ENCODE measurements at places on chromosomes 13 and 19. TPM values are rescaled to one million over a fixed set of nuclear protein-coding genes. Genes with fewer than 3 reads are reported as not detected.
A peak's percentile ranks its signal among the peaks of the same experiment; 100 is the strongest.

DNA sequence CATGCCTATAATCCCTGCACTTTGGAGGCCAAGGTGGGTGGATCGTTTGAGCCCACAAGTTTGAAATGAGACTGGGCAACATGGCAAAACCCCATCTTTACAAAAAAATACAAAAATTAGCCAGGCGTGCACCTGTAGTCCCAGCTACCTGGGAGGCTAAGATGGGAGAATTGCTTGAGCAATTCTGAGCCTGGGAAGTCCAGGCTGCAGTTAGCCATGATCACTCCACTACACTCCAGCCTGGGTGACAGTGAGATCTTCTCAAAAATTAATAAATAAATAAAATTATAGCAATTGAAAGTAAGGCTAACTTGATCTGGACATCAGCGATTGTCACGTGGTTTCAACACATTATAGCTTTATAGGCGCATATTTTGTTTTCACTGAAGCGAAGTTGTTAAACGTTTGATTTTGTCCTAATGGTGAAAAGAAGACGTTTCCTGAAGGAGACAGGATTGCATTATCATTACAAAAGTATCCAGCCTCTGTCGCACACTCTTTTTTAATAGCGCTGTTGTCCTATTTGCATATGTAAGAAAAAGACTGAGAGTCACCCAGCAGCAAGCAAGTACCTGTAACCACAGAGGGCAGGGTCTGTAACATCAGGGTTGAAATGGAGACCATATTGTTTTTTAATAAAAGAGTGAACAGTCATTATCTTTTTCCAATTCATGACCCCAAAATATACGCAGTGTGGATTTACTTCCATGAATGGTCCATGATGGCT lies 335.7 kb downstream of the DCT start:
- H3K4me1 ChIP-seq: no peaks in the 10 kb centered on the region
- H3K4me3 ChIP-seq: no peak overlapping the region
- no peaks in the 10 kb centered on the region for H3K27me3 ChIP-seq

DNA sequence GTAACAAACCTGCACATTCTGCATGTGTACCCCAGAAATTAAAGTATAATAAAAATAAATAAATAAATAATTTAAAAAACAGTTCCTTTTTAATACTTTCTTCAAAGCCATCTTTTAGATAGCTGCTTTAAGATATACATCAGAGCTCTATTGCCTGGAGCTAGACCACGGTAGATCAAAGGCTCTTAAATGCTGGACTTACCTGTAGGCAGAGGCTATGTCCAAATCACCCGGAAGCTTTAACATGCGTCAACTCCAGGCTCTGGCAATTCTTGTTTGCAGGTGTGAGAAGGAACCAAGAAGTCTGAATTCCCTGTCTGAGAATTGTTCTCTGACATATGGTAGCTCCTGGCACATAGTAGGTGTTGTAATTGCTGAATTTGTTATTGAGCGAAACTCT lies 1.6 kb upstream of the METTL21C start:
- no peak for DNase-seq
- H3K4me3 ChIP-seq: no peak overlapping the region
- peaks cover 40% of the 10 kb centered on the region for H3K27me3 ChIP-seq
- H3K4me1 ChIP-seq: no peaks in the 10 kb centered on the region
- H3K36me3 ChIP-seq: no peaks in the 10 kb centered on the region

- H3K4me1 ChIP-seq: peaks cover 56% of the 10 kb centered on the region
- no peak overlapping the region for H3K4me3 ChIP-seq
- no peaks in the 10 kb centered on the region for H3K36me3 ChIP-seq
- no peaks in the 10 kb centered on the region for H3K27me3 ChIP-seq
Observed at GRCh38 chr13:43362556-43362955, 339.2 kb downstream of the DNAJC15 start.

GRCh38 chr19:52963247-52963618 lies 552 bp upstream of the ZNF816 start:
- peak; percentile 62 for DNase-seq
- H3K36me3 ChIP-seq: peaks cover 22% of the 10 kb centered on the region
- H3K27me3 ChIP-seq: no peaks in the 10 kb centered on the region

Gene GRIK5
- total RNA-seq: 74.1 TPM

Gene LGALS14
- total RNA-seq: not detected

Gene SMIM17
- total RNA-seq: not detected

DNA sequence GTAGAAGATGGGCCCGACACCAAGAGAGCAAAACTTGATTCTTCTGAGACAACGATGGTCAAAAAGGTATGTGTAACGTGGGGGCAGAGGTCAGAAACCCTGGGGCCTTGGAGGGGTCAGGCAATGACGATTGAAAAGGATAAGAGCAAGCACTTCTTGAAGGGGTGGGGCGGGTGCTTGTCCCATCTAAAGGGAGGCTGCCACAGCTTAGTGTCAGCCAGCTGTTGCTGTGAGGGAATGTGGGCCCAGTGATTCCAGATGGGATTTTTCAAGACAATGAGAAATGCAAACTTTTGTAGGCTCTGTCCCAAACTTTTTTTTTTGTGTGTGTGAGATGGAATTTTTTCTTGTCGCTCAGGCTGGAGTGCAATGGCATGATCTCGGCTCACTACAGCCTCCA lies 24.5 kb downstream of the SAE1 start:
- H3K4me3 ChIP-seq: no peak overlapping the region
- DNase-seq: no peak
- H3K36me3 ChIP-seq: peaks cover 53% of the 10 kb centered on the region
- peaks cover 58% of the 10 kb centered on the region for H3K4me1 ChIP-seq
- no peaks in the 10 kb centered on the region for H3K27me3 ChIP-seq

- H3K27me3 ChIP-seq: no peaks in the 10 kb centered on the region
- no peak overlapping the region for H3K27ac ChIP-seq
Observed at GRCh38 chr19:19547674-19548336, 9.7 kb downstream of the CILP2 start.

DNA sequence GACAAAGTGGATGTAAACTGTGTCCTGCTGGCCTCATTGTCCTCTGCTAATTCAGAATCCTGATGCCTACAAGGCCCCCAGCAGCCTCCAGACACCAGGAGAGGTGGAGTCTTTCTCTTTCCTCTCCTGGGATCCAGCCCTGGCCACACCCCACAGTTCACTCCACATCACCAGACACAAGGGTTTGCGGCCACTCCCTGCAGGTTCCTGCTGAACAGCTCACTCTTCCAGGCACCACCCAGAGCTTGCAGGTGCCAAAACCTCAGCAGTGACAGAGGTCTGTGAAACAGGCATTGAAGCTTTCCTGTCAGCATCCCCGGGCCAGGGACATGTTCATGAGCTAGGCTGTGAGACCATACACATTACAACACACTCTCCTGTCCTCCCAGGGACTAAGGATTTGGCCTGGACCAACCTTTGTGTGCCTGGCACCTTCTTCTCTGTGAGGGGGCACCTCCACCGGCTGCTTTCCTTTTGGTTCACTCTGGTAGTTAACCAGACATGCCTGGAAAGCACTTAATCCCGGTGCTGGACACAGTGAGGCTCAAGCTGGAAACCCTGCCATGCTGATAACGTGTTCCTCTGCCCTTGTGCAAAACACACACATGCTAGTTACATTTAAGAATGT lies 11.1 kb upstream of the ATP12A start:
- peaks cover 8% of the 10 kb centered on the region for H3K4me1 ChIP-seq
- H3K27me3 ChIP-seq: no peaks in the 10 kb centered on the region
- no peak overlapping the region for H3K27ac ChIP-seq
- H3K36me3 ChIP-seq: no peaks in the 10 kb centered on the region

Gene NPHS1
- total RNA-seq: not detected

GRCh38 chr13:90070837-90071525 lies 1276.5 kb upstream of the MIR17HG start:
- H3K4me3 ChIP-seq: no peak overlapping the region
- no peak for DNase-seq
- H3K27me3 ChIP-seq: no peaks in the 10 kb centered on the region
- no peak overlapping the region for H3K27ac ChIP-seq

GRCh38 chr13:49498206-49498605 lies 2.5 kb downstream of the PHF11 start:
- no peak overlapping the region for H3K4me3 ChIP-seq
- no peak for DNase-seq
- H3K27me3 ChIP-seq: no peaks in the 10 kb centered on the region
- peaks cover 7% of the 10 kb centered on the region for H3K36me3 ChIP-seq
- H3K4me1 ChIP-seq: peaks cover 38% of the 10 kb centered on the region

DNA sequence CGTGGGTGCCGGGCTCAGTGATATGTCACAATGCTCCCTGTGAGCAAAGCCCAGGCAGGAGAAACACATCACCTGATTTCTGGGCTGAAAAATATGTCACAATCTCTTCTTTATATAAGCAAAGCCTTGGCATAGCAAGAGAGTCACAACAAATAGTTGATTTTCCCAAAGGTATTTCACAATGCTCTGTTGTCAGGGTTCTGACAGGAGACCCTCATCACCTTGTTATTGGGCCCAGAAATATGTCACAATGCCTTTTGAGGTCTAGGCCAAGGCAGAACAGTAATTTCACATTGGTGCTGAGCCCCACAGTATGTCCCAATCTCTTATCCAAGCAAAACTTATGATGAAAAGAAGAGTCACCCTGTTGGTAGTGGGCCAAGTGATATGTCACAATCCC lies 125.7 kb downstream of the ZNF675 start:
- H3K4me3 ChIP-seq: no peak overlapping the region
- no peaks in the 10 kb centered on the region for H3K4me1 ChIP-seq
